ENCODE measurements at places on chromosomes 12 and 14. TPM values are rescaled to one million over a fixed set of nuclear protein-coding genes. Genes with fewer than 3 reads are reported as not detected.

GRCh38 chr12:40158592-40159111 is 52.8 kb upstream of the SLC2A13 start:
- DNase-seq = no peak

- no peak for DNase-seq
Observed at GRCh38 chr14:92982956-92983355, 60.0 kb downstream of the CHGA start.

CPM gene
- 98.0 TPM for total RNA-seq

SLC7A7 gene
- total RNA-seq = 17.4 TPM

NKX2-1 gene
- total RNA-seq = not detected

PPP2R5E gene
- total RNA-seq = 54.2 TPM

TSPAN9 gene
- total RNA-seq = 9.6 TPM

OR4E2 gene
- not detected for total RNA-seq

Measured in left colon (tissue), 2 donors.